Upper lobe of left lung (tissue), 6 donors: ENCODE measurements at places on chromosomes 16 and 17.

GRCh38 chr16:85227946-85228862 is 115.9 kb upstream of the CIBAR2 start:
- H3K36me3 ChIP-seq = no peaks in the 10 kb centered on the region
- H3K27ac ChIP-seq = no peak overlapping the region
- peak; percentile 79 for DNase-seq
- H3K4me1 ChIP-seq = no peaks in the 10 kb centered on the region
- H3K27me3 ChIP-seq = no peaks in the 10 kb centered on the region

DNA sequence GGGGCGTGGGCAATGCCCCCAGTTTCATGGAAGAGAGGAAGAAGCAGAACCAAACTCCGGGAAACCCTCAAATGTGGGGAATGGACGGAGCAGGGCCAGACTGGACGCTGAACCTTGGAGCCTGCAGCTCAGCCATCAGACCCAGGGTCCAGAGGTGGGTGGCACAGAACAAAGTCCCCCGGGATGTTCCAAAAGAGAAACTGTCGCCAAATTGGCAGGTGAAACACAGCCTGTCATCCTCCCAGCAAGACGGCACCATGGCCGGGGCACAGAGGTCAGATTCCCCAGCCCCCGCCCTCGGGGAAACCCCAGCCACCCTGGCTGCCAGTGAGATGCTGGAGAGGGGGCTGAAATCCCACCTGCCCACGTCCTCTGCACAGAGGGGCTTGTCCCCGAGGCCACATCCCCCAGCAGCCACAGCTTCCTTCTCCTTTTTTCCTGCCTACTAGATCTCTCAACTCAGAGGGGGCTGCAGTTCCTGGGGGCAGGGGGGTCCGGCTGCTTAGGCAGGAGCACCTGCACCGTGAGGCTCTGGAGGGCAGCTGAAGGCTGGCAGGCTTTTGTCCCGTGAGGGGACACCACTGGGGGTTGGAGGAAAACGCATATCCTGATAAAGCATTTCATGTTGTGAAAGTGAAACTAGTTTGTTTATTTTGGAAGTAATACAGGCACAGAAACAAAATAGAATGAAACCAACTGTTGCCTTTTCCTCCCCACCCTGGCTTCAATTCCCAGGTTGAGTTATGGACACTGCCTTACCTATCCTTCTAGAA is 1.2 kb upstream of the SECTM1 start:
- peak overlapping the region; percentile 67 for H3K4me3 ChIP-seq
- no peaks in the 10 kb centered on the region for H3K36me3 ChIP-seq
- no peaks in the 10 kb centered on the region for H3K27me3 ChIP-seq
- peaks cover 51% of the 10 kb centered on the region for H3K4me1 ChIP-seq

DNA sequence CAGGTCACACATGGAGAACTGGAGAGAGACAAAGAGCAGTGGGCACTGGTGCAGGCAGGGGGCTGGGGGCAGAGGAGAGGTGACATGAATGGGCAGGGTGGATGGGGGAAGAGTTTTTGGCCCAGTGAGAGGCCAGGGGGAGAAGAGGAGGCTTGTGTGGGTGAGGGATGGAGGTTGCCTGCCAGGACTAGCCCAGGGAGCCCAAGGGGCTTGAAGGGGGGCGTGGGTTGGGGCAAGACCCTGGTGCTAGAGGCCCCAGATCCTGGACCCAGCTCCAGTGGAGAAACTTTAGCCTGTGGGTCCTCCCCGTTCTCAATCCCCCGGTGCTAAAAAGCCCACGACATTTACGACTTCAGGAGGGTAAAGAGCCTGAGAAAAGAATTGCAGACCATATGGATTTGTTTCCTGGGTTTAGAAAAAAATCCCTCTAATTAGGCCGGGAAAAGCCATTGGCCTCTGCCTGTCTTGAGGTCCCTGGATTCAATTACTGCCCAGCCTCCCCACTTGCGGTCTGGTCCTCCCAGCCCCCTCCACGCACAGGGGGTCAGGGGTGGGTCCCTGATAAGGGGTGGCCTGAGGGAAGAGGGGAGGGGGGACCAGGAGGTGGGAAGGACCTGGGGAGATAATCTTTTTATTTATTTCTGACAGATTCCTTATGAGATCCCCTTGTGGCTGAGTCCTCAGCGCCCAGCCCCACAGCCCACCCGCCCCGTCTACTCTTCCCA is 33.0 kb downstream of the NGFR start:
- no peaks in the 10 kb centered on the region for H3K27me3 ChIP-seq
- H3K4me1 ChIP-seq = no peaks in the 10 kb centered on the region

DNA sequence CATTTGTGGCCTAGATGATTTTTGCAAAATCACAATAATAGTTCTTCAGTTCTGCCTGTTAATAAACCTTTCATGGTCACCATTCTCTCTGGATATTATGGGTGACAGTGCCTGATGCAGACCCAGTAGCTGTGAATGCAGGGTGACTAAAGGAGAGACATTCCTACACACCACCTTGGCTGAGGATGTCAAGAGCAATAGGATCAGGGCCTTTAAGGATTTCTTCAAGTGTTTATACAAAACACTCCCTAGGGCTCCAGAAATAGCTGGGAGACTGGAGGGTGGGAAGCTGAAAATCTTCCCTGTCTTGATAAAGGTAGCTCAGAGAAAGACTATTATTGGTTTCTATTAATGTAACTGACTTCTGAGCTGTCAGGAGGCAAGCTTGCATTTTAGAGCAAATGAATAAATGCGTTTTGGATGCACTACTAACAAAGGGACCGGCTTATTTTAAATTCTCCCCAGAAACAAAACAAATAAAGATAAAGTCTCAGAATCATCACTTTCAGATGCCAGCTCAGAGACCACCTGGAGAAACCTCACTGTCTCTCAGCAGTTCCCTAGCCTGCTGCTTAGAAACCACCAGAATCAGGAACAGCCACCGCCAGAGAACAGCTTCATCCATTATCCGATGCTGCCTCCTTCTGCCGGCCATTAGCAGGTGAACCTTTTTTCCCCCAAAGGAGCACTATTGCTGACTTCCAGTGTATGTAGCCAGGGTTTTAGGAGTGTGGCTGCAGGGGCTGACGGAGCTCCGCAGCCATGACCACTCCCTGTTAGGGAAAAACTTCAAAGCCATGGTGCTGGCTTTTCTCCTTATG is 171.4 kb upstream of the DYNLRB2 start:
- H3K4me3 ChIP-seq = no peak overlapping the region
- no peaks in the 10 kb centered on the region for H3K4me1 ChIP-seq
- no peak overlapping the region for H3K27ac ChIP-seq
- DNase-seq = no peak
- H3K36me3 ChIP-seq = no peaks in the 10 kb centered on the region

DNA sequence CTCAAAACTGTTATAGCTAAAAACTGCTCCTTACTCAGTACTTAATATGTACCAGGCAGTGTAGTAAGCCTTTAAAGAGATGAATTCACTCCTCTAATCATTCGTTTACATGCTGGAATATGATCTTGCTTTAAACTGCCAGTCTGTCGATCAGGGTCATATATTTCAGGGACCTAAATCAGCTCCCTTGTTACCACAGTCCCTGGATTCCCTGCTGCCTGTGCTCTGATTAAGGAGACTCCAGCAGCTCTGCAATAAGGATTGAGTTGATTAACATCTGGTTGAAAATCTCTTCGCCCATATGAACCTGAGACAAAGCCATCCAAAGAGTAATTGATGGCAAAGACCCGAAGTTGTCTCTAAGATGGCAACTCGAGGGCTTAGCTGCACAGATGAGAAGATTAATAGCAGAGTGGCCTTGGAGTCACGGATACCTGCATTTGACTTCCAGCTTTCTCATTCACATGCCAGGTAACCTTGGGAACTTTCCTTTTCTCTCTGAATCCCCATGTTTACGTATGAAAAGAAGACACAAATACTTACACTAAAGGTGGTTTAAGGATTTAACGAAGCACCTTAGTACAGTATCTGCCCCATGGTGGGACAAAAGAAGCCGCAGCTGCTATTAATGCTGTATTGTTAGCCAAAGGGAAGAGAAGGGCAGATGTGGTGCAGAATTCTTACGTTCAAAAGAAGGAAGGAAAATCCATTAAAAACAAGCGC is 68.2 kb downstream of the VAT1L start:
- H3K27me3 ChIP-seq = no peaks in the 10 kb centered on the region
- no peak overlapping the region for H3K27ac ChIP-seq
- DNase-seq = no peak
- H3K4me3 ChIP-seq = no peak overlapping the region
- H3K4me1 ChIP-seq = no peaks in the 10 kb centered on the region

DNA sequence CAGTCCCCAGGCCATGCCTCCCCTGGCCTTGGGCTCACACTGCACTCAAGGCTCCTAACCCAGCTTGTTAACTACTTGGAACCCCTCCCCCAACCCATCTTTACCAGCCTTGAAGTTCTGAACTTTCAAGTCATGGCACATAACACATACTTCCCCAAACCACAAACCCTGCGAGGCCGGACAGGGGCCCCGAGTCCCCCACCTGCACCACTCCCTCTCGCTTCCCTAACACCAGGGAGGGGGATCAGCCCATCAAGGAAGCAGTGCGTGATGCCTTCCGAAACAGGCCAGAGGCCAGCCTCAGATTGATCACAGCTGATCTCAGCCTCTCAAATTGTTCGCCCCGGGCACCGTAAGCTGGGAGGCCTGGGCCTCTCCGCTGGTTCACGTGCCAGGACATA is 3.0 kb upstream of the NLRC3 start:
- no peak overlapping the region for H3K4me3 ChIP-seq
- peaks cover 21% of the 10 kb centered on the region for H3K36me3 ChIP-seq
- no peak overlapping the region for H3K27ac ChIP-seq
- H3K27me3 ChIP-seq = no peaks in the 10 kb centered on the region

DNA sequence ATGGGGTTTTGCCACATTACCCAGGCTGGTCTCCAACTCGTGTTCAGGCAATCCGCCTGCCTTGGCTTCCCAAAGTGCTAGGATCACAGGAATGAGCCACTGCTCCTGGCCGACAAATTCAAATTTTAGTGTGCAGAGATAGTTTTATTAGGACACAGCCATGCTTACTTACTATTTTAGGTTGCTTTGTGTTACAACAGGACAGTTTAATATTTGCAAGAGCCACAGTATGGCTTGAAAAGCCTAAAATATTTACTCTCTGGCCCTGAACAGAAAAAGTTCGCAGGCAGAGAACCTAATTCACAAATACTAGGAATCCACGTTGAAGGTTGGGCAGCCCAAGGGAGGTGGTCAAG is 12.6 kb upstream of the ETV4 start:
- H3K4me3 ChIP-seq = no peak overlapping the region
- H3K27me3 ChIP-seq = no peaks in the 10 kb centered on the region
- no peaks in the 10 kb centered on the region for H3K36me3 ChIP-seq
- DNase-seq = no peak
- H3K4me1 ChIP-seq = peaks cover 12% of the 10 kb centered on the region
- no peak overlapping the region for H3K27ac ChIP-seq

DNA sequence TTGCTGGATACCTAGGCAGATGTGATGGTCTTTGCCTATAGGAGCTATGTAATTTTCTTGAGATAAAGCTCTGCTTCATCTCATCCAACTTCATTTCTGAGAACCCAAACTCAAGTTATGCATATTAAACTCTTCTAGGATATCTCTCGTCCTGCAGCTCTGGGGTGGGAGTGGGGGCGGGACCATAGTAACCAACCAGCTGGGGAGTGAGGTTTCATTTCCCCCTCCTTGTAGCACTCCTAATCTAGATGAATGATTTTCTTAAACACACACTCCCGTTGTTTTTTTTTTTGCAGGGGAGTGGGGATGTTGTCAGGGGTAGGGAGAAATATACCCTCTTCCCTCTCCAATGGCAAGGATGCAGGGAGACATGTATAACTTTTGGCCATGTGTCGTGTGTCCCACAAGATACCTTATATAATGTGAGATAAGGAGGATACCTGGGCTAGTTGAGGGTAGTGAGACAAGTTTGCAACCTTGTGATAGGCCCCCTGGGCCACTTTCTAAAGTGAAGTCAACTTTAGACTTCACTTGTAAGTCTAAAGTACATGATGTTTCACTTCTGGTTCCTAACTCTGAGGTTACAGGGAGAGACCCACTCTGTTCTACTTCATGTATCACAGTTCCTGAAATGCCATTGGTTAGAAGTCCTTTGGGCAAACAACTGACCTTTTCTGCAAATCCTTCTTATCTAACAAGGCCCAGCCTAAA is 10.5 kb upstream of the HEATR6 start:
- DNase-seq = no peak
- H3K27ac ChIP-seq = no peak overlapping the region

GRCh38 chr17:44314869-44315661 is 6.7 kb downstream of the RUNDC3A start:
- peaks cover 10% of the 10 kb centered on the region for H3K36me3 ChIP-seq
- peaks cover 9% of the 10 kb centered on the region for H3K4me1 ChIP-seq
- no peak overlapping the region for H3K4me3 ChIP-seq
- DNase-seq = peak; percentile 39

GRCh38 chr16:68227183-68227793 is 8.6 kb downstream of the ESRP2 start:
- H3K27ac ChIP-seq = peak overlapping the region; percentile 6
- H3K4me3 ChIP-seq = no peak overlapping the region
- no peak for DNase-seq
- H3K27me3 ChIP-seq = no peaks in the 10 kb centered on the region

DNA sequence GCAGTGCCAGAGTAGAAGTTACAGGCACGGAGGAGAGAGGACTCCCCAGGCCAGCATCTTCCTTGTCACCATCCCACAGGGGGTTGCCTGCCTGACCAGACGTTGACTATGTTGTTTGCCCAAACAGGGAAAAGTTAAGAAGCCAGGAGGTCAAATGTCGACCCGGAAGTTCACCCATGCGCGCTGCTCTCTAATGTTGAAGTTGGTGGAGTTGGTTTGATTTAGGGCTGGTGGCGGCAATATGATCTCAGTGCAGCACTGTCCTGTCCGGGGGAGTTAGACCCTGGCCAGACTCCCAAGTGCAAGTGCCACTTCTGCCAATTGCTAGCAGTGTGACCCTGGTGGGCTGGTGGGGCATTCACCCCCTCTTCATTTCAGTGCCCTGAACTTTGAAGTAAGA is 30.4 kb downstream of the RGS9 start:
- DNase-seq = no peak
- peaks cover 27% of the 10 kb centered on the region for H3K4me1 ChIP-seq
- no peak overlapping the region for H3K27ac ChIP-seq
- H3K36me3 ChIP-seq = no peaks in the 10 kb centered on the region

GRCh38 chr17:28467456-28468025 is 5.9 kb upstream of the SLC13A2 start:
- no peaks in the 10 kb centered on the region for H3K27me3 ChIP-seq
- no peak for DNase-seq
- H3K4me1 ChIP-seq = peaks cover 16% of the 10 kb centered on the region
- H3K4me3 ChIP-seq = no peak overlapping the region

GRCh38 chr16:28883221-28883996 is 5.1 kb downstream of the ATP2A1 start:
- DNase-seq = no peak
- H3K4me1 ChIP-seq = peaks cover 11% of the 10 kb centered on the region
- no peaks in the 10 kb centered on the region for H3K36me3 ChIP-seq
- H3K27me3 ChIP-seq = peaks cover 3% of the 10 kb centered on the region
- no peak overlapping the region for H3K27ac ChIP-seq

DNA sequence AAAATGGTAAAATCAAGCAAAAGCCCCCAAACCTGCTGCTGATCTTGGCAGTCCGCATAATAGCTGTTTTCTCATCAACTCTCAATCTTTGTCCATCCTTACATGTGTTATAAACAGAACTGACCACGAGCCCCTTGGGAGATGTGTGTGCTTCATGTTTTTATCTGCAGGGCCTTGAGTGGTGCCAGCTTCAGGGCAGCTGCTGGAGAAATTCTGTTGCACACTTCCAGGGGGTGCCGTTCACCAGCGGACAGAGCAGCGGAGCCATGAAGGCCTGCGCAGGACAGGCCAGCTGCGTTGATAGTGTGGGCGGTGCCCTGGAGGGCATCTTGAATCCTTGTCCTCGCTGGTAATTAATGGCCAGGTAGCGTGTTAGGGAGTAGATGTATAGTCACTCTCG is 20.1 kb downstream of the MPRIP start:
- no peak overlapping the region for H3K4me3 ChIP-seq
- H3K27me3 ChIP-seq = no peaks in the 10 kb centered on the region
- H3K36me3 ChIP-seq = no peaks in the 10 kb centered on the region
- DNase-seq = no peak
- H3K4me1 ChIP-seq = peaks cover 39% of the 10 kb centered on the region
